Esophagus muscularis mucosa (tissue), 4 donors: ENCODE measurements at places on chromosomes 5 and 9. TPM values are rescaled to one million over a fixed set of nuclear protein-coding genes. Genes with fewer than 3 reads are reported as not detected.

Gene SOHLH1
- not detected for total RNA-seq

GRCh38 chr9:88645172-88645878 lies 110.3 kb downstream of the NXNL2 start:
- H3K4me3 ChIP-seq, result peak overlapping the region; percentile 22
- H3K27me3 ChIP-seq, result no peaks in the 10 kb centered on the region
- DNase-seq, result no peak
- H3K4me1 ChIP-seq, result peaks cover 30% of the 10 kb centered on the region

GRCh38 chr5:27377626-27378025 lies 339.2 kb upstream of the CDH9 start:
- H3K27me3 ChIP-seq, result no peaks in the 10 kb centered on the region
- H3K27ac ChIP-seq, result no peak overlapping the region
- DNase-seq, result no peak
- no peak overlapping the region for H3K4me3 ChIP-seq

GRCh38 chr9:12604164-12604821 lies 88.9 kb upstream of the TYRP1 start:
- no peaks in the 10 kb centered on the region for H3K36me3 ChIP-seq
- no peaks in the 10 kb centered on the region for H3K4me1 ChIP-seq
- H3K27me3 ChIP-seq, result no peaks in the 10 kb centered on the region
- no peak overlapping the region for H3K27ac ChIP-seq
- DNase-seq, result no peak
- no peak overlapping the region for H3K4me3 ChIP-seq

- H3K27me3 ChIP-seq, result no peaks in the 10 kb centered on the region
- peaks cover 19% of the 10 kb centered on the region for H3K4me1 ChIP-seq
Measured at GRCh38 chr5:80220245-80220897, 35.5 kb downstream of the SERINC5 start.

GRCh38 chr5:160339406-160340130 lies 27.2 kb upstream of the CCNJL start:
- H3K4me1 ChIP-seq, result no peaks in the 10 kb centered on the region
- H3K27ac ChIP-seq, result no peak overlapping the region
- no peaks in the 10 kb centered on the region for H3K36me3 ChIP-seq
- no peak overlapping the region for H3K4me3 ChIP-seq
